ENCODE measurements at places on chromosomes 16 and 17.

DNA sequence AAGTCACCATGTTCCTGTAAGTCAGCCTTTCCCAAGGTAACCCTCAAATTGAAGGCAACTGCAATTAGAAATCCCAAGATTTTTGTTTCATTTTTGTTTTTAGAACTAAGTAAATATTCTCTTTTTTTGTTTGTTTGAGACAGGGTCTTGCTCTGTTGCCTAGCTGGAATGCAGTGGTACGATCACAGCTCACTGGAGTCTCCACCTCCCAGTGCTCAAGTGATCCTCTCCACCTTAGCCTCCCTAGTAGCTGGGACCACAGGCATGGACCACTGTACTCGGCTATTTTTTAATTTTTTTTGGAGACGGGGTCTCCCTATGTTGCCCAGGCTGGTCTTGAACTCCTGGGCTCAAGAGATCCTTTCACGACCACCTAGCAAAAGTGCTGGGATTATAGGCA is 10.6 kb upstream of the LRRC59 start:
- no peak for DNase-seq

DNA sequence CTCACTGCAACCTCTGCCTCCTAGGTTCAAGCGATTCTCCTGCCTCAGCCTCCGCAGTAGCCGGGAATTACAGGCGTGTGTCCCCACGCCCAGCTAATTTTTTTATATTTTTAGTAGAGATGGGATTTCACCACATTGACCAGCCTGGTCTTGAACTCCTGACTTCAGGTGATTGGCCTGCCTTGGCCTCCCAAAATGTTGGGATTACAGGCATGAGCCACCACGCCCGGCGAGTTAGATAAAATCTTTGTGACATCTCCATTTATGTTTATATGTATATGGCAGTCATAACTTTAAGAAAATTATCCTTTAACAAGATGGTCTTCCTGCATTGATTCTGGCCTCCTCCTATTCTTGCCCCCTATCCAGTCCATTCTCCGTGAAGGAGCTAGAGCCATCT is 24.0 kb downstream of the CCDC42 start:
- DNase-seq = no peak

DNA sequence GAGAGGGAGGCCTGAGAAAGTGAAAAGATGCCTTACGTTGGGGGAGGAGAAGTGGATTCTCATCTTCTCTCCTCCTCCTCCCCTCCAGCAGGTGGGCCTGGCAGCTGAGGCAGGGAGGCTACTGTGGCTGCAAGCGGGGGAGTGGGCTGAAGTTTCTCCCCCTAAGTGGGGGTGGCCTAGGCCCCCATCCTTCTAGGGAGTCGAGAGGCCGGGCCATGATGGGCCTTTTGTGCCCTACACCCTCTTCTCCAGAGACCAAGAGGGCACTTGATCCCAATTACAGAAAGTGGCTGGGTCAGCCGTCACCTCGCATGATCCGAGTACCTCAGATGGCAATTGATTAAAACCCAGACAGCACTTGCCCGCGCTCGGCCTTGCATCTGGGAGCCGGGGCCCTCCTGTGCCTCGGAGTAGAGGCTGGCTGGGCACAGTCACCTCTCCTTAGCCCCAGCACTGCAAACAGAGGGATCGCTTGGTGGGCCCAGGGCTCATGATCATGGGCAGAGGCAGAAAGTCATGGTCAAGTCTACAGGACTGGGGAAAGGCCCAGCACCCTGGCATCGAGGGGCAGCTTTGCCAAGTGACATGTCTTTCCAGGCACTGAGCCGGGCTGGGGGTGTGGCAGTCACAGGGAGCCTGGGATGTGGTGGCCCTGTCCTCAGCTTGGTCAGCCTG is 78.3 kb downstream of the IRX5 start:
- no peak for DNase-seq

DNA sequence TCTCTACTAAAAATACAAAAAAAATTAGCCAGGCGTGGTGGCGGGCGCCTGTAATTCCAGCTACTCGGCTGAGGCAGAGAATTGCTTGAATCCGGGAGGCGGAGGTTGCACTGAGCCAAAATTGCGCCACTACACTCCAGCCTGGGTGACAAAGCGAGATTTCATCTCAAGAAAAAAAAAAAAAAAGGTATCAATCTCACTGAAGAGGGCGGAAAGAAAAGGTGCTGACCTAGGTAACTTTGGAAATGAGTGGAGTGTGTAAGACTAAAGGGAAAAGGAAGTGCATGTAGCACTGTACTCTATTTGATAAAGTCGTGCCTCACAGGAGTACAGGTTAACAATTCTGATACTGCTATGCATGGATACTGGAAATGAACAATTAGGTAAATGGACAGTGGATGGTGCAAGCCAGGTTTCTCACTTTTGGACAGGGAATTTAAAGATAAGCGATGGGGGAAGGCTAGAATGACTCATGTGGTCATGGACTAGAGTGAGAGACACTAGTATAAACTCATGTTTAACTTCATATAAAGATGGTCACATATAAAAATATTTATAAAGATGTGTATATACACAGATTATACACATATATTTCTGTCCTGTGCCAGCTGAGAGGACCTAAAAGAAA is 142.9 kb downstream of the CDK5R1 start:
- no peak for DNase-seq

DNA sequence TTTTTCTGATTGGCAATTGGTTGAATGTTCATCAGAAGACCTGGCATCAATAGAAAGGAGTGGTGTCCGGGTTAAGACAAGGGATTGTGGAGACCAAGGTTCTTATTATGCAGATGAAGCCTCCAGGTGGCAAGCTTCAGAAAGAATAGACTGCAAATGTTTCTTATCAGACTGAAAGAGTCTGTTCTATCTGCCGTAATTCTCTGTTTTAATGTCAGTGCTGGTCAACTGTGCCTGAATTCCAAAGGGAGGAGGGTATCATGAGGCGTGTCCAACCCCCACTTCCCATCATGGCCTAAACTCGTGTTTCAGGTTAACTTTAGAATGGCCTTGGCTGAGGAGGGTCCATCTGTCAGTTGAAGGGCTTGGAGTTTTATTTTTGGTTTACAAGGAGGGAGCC is 60.4 kb upstream of the AKTIP start:
- no peak for DNase-seq

DNA sequence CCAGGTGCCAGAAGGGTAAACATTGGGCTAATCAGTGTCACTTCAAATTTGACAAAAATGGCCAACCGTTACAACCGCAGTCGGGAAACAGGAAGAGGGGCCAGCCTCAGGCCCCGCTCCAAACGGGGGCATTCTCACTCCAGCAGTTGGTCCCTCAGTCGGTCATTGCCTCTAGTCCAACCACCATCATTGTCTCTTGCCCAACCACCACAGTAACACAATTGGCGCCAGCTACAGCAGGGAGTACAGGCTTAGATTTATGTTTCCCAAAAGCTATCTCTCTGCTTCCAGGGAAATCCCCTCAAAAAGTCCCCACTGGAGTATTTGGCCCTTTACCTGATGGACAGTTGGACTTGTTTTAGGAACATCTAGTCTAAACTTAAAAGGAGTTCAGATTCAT is 20.3 kb downstream of the ALOX15B start:
- DNase-seq = no peak

DNA sequence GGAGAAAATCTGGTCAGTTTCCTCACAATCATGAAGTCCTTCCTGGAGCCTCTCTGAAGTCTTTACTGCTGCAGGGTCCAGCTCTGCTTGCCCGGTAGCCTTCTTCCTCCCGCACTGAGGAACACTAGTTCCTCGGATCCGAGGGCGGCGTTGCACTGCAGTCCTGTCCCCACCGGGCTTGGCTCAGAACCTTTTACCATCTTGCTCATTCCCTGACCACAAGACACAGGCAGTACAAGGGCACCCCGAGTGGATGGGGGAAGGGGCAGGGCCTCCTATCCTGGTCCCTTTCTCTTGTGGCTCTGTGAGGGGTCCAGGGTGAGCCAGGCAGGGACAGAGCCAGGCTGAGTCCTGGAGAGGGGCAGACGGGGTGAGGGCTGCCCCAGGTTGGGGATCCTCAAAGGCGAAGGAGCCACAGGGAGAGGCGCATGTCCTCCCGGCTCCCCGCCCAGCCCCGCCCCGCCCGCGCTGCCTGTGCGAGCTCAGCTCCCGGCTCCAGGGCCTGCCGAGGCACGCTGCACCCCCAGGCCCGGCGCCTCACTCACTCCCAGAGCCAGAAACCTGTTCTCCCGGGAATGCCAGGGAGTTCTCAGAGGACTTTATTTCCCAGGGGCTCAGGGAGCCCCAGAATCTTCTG is 1.5 kb downstream of the FOXN1 start:
- no peak for DNase-seq

- peak; percentile 65 for DNase-seq
Measured at GRCh38 chr16:84970447-84971127, 40.7 kb downstream of the ZDHHC7 start.

DNA sequence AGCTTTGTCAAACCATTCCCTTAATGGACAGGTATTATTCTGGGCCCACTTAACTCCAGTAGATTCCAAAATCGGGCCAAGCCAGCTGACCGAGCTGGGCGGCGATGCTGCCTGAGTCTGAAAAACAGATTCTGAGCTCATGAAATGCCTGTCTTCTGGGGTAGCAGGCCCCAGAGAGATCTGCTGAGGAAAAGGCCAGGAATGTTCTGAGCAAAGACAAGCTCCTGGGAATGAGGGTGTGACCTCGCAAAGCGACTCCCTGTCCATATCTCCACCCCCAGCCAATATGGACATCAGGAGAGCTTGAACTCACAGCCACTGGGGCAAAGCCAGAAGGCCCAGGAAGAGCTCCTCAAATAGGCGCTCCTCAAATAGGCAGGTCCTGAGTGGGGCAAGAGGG is 23.7 kb downstream of the ZNF423 start:
- DNase-seq = no peak

- DNase-seq = no peak
Measured at GRCh38 chr17:81808778-81809555, 5.0 kb downstream of the GCGR start.

DNA sequence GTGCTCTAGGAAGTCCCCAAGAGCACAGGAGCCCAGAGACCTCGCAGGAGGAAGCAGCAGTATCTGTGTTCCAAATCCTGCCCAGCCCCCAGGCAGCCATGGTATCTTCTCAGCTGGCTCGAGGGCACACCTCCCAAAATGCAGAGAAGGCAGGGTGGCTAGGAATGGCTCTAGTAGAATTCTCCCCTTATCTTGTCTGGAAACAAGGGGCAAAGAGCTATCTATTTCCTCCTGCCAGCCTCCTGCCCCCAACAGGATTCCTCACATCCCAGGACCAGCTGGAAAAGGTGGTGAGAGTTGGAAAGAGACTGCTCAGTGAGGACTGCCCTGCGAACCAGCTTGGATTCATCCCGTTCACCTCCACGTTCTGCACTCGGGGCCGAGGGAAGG is 8.6 kb upstream of the TSPOAP1 start:
- DNase-seq = no peak

- DNase-seq = no peak
Measured at GRCh38 chr16:57606847-57607501, 21.5 kb upstream of the ADGRG1 start.

DNA sequence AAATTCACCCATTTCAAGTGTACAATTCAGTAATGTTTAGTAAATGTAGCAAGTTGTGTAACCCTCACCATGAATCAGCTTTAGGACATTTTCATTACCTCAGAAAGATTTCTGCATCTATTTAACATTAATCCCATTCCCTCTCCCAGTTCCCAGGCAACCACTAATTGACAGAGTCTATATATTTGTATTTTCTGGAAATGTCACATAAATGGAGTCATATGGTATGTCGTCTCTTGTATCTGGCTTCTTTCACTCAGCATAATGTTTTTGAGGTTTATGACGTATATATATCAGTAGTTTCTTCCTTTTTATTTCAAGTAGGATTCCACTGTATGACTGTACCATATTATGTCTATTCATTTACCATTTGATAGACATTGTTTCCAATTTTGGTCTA is 199.8 kb downstream of the CYB561 start:
- no peak for DNase-seq

Data from activated effector memory CD4-positive, alpha-beta T cell treated with Interleukin-2 at 50 U/mL for 16 hours (primary cell).